Activated CD4-positive, alpha-beta T cell treated with anti-CD3 and anti-CD28 coated beads, Interleukin-2, Interleukin-4, amounts not matched to agents 100 ng/mL and 50 ng/mL, durations not matched to agents 16 hours and 8 hours (primary cell): ENCODE measurements at places on chromosomes 13 and 19.

- DNase-seq = no peak
These were observed 13.7 kb upstream of the ZSCAN1 start for GRCh38 chr19:58020129-58020528.

DNA sequence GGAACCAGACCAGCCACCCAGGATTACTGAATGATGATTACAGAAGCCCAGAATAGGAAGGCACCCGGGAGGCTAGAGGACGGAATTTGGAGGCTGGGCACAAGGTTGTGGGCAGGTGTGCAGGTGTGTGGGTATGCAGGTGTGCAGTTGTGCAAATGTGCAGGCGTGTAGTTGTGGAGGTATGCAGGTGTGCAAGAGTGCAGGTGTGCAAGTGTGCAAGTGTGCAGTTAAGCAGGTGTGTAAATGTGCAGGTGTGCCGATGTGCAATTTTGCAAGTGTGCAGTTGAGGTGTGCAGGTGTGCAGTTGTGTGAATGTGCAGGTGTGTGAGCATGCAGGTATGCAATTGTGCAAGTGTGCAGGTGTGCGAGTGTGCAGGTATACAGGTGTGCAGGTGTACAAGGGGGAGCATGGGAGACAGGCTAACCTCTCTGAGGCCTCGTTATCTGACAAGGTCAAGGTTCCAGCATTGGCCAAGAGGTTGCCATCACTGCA lies 131.8 kb downstream of the KCTD15 start:
- no peak for DNase-seq

GRCh38 chr19:6734096-6734696 lies 3.2 kb downstream of the GPR108 start:
- DNase-seq = no peak

- DNase-seq = no peak
These were observed 12.9 kb upstream of the RFXAP start for GRCh38 chr13:36806102-36806501.

DNA sequence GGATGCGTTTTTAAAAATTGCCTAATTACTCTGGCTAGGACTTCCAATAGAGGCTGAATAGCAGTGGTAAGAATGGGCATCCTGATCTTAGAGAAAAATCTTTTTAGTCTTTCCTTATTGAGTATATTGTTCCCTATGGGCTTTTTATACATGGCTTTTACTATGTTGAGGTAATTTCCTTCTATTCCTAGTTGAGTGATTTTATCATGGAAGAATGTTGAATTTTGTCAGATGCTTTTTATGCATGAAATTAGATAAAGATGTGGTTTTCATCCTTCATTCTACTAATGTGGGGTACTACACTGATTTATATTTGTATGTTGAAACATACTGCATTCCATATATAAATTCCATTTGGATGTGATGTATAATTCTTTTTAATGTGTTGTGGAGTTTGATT lies 2673.8 kb downstream of the PCDH9 start:
- DNase-seq = no peak

GRCh38 chr13:53921473-53921872 lies 892.9 kb downstream of the OLFM4 start:
- DNase-seq = no peak

- DNase-seq = no peak
These were observed 121.0 kb downstream of the KCNRG start for GRCh38 chr13:50136226-50136625.

DNA sequence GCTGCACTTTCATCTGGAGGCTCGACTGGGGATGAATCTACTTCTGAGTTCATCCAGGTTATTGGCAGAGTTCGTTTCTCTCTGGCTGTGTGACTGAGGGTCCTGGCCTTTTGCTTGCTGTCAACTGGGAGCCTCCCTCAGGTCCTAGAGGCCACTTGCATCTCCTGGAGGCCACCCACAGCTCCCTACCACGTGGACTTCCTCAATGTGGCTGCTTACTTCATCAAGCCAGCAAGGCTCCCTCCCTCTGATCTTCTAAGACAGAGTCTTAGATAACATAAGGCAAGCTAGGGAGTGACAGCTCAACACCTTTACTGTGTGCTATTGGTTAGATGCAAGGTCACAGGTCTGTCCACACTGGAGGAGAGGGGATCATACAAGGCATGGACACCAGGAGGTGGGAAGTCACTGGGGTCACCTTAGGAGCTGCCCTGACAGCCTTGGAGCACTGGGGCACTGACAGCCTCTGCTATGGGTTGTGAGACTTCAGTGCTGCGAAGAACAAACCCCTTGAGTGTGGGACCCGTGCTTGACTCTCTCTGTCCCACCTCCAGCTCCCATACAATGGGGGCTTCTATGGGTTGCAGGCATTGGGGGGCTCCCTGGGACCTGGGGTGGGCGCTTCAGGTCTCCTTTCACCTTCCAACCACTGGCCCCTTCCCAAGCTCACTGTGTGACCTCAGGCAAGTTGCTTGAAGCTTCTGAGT lies 5.3 kb downstream of the FAM187B start:
- no peak for DNase-seq
